ENCODE measurements at places on chromosomes 4 and X. TPM values are rescaled to one million over a fixed set of nuclear protein-coding genes. Genes with fewer than 3 reads are reported as not detected.

GRCh38 chrX:130497531-130497930 lies 95.7 kb downstream of the RBMX2 start:
- no peak for DNase-seq
- no peaks in the 10 kb centered on the region for H3K36me3 ChIP-seq
- H3K4me3 ChIP-seq, result no peak overlapping the region
- peak overlapping the region; percentile 55 for H3K27ac ChIP-seq
- H3K4me1 ChIP-seq, result no peaks in the 10 kb centered on the region
- no peaks in the 10 kb centered on the region for H3K27me3 ChIP-seq

GRCh38 chr4:124629681-124630080 lies 82.9 kb downstream of the ANKRD50 start:
- no peak for DNase-seq
- no peak overlapping the region for H3K27ac ChIP-seq
- H3K27me3 ChIP-seq, result no peaks in the 10 kb centered on the region
- no peaks in the 10 kb centered on the region for H3K36me3 ChIP-seq
- H3K4me3 ChIP-seq, result no peak overlapping the region

- no peak for DNase-seq
- H3K4me1 ChIP-seq, result no peaks in the 10 kb centered on the region
- H3K4me3 ChIP-seq, result no peak overlapping the region
- H3K27me3 ChIP-seq, result no peaks in the 10 kb centered on the region
These were observed 5.8 kb downstream of the ITM2A start for GRCh38 chrX:79361192-79361870.

GRCh38 chr4:97645071-97645821 lies 498.0 kb downstream of the STPG2 start:
- no peaks in the 10 kb centered on the region for H3K36me3 ChIP-seq
- H3K27ac ChIP-seq, result no peak overlapping the region
- H3K27me3 ChIP-seq, result no peaks in the 10 kb centered on the region
- no peak for DNase-seq
- H3K4me1 ChIP-seq, result no peaks in the 10 kb centered on the region

DNA sequence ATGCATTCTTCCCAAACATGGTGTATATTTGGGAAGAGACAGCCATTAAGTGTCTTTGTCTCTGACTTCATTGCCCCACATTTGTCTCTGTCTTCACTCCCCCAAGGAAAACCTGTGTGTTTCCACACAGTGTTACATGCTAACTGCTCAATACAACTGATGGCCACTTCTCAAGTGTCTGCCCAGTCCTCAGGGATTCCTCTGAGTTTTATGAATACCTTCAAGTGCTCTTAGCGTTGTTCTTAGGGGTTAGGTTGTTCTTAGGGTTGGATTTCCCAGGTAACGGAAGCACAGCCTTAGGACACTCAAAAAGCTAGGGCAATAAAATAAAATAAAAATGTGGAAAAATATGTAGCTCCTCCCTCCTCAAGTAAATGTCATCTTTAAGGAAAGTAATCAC lies 64.7 kb upstream of the PLAC8 start:
- no peak overlapping the region for H3K4me3 ChIP-seq
- no peak overlapping the region for H3K27ac ChIP-seq
- DNase-seq, result no peak
- H3K27me3 ChIP-seq, result no peaks in the 10 kb centered on the region
- H3K36me3 ChIP-seq, result no peaks in the 10 kb centered on the region

DNA sequence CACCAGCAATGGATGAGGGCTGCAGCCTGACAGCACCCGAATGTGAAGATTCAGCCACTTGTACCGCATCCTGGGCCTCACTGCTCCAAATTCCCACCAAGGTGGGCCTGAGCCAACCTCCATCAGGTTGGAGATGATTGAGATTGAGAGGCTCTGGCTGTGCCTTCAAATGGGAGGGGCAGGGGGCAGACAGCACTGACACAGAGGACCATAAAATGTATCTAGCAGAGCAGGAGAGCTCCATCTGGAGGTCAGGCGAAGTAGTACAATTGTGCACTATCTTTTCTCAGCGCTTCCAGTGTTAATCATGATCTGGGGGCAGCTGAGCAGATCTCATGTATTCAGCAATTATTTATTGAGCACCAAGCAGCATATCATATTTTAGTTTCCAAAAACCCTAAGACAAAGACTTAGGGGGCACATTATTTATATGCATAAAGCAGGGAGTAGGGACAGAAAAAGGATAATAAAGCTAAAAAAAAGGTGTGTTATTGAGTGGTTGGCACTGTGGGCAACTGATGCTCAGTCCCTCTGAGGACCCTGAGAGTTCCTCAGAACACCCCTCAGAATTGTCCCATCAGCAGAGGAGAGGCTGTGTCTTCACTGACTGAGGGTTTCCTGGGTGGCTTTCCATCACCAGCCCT lies 31.6 kb upstream of the C1QTNF7 start:
- DNase-seq, result no peak
- no peak overlapping the region for H3K4me3 ChIP-seq
- H3K27ac ChIP-seq, result no peak overlapping the region

- no peaks in the 10 kb centered on the region for H3K36me3 ChIP-seq
- no peak overlapping the region for H3K27ac ChIP-seq
- DNase-seq, result no peak
- H3K27me3 ChIP-seq, result no peaks in the 10 kb centered on the region
- no peak overlapping the region for H3K4me3 ChIP-seq
These were observed 186.4 kb downstream of the PPP4R3C start for GRCh38 chrX:27276751-27277150.

- peaks cover 8% of the 10 kb centered on the region for H3K4me1 ChIP-seq
- no peak overlapping the region for H3K27ac ChIP-seq
- no peaks in the 10 kb centered on the region for H3K36me3 ChIP-seq
- H3K27me3 ChIP-seq, result no peaks in the 10 kb centered on the region
These were observed 24.8 kb upstream of the GUCY1B1 start for GRCh38 chr4:155734065-155734464.

- no peak overlapping the region for H3K27ac ChIP-seq
- H3K36me3 ChIP-seq, result no peaks in the 10 kb centered on the region
- no peaks in the 10 kb centered on the region for H3K4me1 ChIP-seq
These were observed 28.7 kb downstream of the APLN start for GRCh38 chrX:129626026-129626425.

- H3K27me3 ChIP-seq, result no peaks in the 10 kb centered on the region
- DNase-seq, result no peak
- no peak overlapping the region for H3K27ac ChIP-seq
- H3K4me3 ChIP-seq, result peak overlapping the region; percentile 52
These were observed 1.1 kb upstream of the CCNQ start for GRCh38 chrX:153600032-153600373.

DNA sequence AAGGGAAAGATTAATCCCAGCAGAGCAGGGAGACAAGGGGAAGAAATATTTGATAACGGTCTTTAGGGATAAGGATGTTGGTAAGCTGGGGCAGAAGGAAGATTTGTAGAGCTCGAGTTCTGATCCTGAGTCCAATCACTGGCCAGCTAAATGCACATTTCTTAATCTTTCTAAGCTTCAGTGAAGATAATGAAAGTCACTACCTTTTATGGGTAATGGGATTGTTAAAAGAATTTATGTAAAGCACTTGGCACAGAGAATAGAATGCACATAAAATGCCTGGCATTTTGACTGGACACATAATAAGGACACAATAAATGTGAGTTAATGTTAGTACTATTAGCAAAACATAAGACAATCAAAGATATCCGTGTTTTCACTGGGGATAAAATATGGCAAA lies 43.3 kb downstream of the NCAPG start:
- DNase-seq, result no peak
- no peaks in the 10 kb centered on the region for H3K4me1 ChIP-seq
- no peak overlapping the region for H3K27ac ChIP-seq
- peaks cover 13% of the 10 kb centered on the region for H3K36me3 ChIP-seq

GRCh38 chr4:39255266-39255665 lies 72.9 kb downstream of the WDR19 start:
- no peak overlapping the region for H3K4me3 ChIP-seq
- H3K27me3 ChIP-seq, result no peaks in the 10 kb centered on the region
- no peaks in the 10 kb centered on the region for H3K36me3 ChIP-seq
- no peak overlapping the region for H3K27ac ChIP-seq
- no peaks in the 10 kb centered on the region for H3K4me1 ChIP-seq

- DNase-seq, result no peak
- no peaks in the 10 kb centered on the region for H3K27me3 ChIP-seq
- H3K4me1 ChIP-seq, result no peaks in the 10 kb centered on the region
- H3K27ac ChIP-seq, result no peak overlapping the region
These were observed 96.5 kb downstream of the SLC2A9 start for GRCh38 chr4:9924750-9925149.

GRCh38 chrX:53445977-53446376 lies 11.8 kb upstream of the HSD17B10 start:
- H3K27me3 ChIP-seq, result no peaks in the 10 kb centered on the region

GRCh38 chr4:79862821-79863220 lies 210.2 kb downstream of the ANTXR2 start:
- no peak for DNase-seq
- H3K4me1 ChIP-seq, result no peaks in the 10 kb centered on the region
- H3K36me3 ChIP-seq, result no peaks in the 10 kb centered on the region
- H3K27ac ChIP-seq, result no peak overlapping the region

GRCh38 chrX:154300816-154301215 lies 5.2 kb downstream of the TKTL1 start:
- H3K36me3 ChIP-seq, result no peaks in the 10 kb centered on the region
- no peaks in the 10 kb centered on the region for H3K27me3 ChIP-seq
- no peak overlapping the region for H3K4me3 ChIP-seq

DNA sequence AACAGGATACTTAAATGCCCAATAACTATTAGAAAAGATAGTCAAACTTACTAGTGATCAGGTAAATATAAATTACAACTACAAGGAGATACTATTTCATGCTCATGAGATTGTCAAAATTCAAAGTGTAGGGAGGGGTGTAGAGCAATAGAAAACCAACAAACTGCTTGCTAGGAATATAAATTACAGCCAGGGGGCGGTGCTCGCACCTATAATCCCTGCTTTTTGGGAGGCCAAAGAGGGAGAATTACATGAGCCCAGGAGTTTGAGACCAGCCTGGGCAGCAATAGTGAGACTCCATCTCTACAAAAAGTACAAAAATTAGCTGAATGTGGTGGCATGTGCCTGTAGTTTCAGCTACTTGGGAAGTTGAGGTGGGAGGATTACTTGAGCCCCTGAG lies 556.5 kb upstream of the NR3C2 start:
- H3K27ac ChIP-seq, result no peak overlapping the region
- H3K4me3 ChIP-seq, result no peak overlapping the region
- no peaks in the 10 kb centered on the region for H3K27me3 ChIP-seq
- no peaks in the 10 kb centered on the region for H3K36me3 ChIP-seq
- H3K4me1 ChIP-seq, result no peaks in the 10 kb centered on the region
- DNase-seq, result no peak

DNA sequence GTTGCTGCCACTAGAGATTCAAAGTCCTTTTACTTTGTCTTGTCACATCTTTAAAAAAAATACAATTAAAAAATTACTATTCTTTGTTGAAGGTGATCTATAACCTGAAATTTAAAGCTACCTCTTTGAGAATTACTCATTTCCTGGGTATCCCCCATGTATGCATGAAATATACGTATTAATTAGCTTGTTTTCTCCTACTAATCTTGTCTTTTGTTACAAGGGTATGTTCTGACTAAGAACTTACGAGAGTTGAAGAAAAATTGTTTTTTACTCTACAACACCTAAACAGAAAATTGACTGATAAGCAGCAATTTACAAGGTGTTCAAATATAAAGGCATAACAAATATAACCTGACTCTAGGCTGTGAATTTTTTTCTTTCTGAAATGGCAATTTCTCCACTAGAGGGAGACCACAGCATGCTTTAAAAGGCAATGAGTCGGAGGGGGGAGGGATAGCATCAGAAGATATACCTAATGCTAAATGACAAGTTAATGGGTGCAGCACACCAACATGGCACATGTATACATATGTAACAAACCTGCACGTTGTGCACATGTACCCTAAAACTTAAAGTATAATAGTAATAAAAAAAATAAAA lies 249.6 kb downstream of the OPHN1 start:
- DNase-seq, result no peak
- H3K27me3 ChIP-seq, result peaks cover under 1% of the 10 kb centered on the region
- no peak overlapping the region for H3K4me3 ChIP-seq
- no peaks in the 10 kb centered on the region for H3K4me1 ChIP-seq
- H3K27ac ChIP-seq, result no peak overlapping the region

- DNase-seq, result no peak
- H3K4me3 ChIP-seq, result no peak overlapping the region
- H3K36me3 ChIP-seq, result no peaks in the 10 kb centered on the region
- no peaks in the 10 kb centered on the region for H3K27me3 ChIP-seq
These were observed 36.4 kb downstream of the PCDH7 start for GRCh38 chr4:30756553-30756952.

GRCh38 chr4:144709159-144709558 lies 63.2 kb downstream of the HHIP start:
- H3K4me1 ChIP-seq, result peaks cover 8% of the 10 kb centered on the region
- no peak for DNase-seq
- no peaks in the 10 kb centered on the region for H3K27me3 ChIP-seq
- no peak overlapping the region for H3K27ac ChIP-seq

DNA sequence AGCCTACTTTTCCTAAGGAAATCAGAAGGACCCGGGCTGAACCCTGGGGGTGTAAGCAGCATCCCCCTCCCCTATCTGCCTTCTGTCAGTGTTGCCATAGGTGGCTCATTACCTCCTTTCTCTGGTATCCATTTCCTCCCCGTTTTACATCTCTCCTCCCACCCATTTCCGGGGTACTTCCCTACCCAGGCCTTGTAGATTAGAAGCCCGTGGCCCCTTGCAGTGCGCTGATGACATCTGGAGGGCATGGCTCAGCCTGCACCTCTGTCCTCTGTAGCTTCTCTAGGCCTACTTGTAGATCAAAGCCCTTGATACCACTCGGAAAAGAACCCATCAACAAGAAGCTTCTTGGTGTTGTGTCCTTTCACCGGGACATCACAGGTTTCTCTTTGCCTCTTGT lies 71.8 kb downstream of the NBDY start:
- H3K27ac ChIP-seq, result peak overlapping the region; percentile 93
- DNase-seq, result no peak
- no peaks in the 10 kb centered on the region for H3K4me1 ChIP-seq
- no peaks in the 10 kb centered on the region for H3K27me3 ChIP-seq
- no peaks in the 10 kb centered on the region for H3K36me3 ChIP-seq

DNA sequence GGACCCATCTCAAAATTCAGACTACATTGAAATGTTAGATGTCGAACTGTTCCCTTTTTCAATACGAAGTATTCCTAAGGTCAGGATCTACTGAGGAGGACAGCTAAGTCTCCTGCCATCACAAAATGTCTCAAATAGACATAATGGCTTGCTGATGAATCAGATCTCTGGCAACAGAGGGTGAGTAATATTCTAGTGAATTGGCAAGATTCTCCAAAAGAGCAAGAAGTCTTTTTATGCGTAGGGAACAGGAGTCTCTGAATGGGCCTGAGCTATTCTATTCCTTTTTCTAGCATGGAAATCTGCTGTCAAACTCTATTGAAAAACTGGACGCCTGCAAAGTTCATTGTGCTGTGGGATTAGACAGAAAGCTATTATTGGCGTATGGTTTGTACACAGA lies 145.4 kb downstream of the FNIP2 start:
- H3K4me1 ChIP-seq, result no peaks in the 10 kb centered on the region
- no peaks in the 10 kb centered on the region for H3K27me3 ChIP-seq
- no peaks in the 10 kb centered on the region for H3K36me3 ChIP-seq
- H3K27ac ChIP-seq, result no peak overlapping the region
- DNase-seq, result no peak
- H3K4me3 ChIP-seq, result no peak overlapping the region

The DMRTC1 gene
- total RNA-seq, result not detected

The DNAAF6 gene
- total RNA-seq, result not detected

The REELD1 gene
- total RNA-seq, result 2.4 TPM

The ZAR1 gene
- total RNA-seq, result not detected

The UGT2B7 gene
- total RNA-seq, result not detected

The ATP8A1 gene
- 59.4 TPM for total RNA-seq

The NWD2 gene
- total RNA-seq, result 0.30 TPM

The NAA11 gene
- total RNA-seq, result not detected

The MEPE gene
- not detected for total RNA-seq

The ERAS gene
- not detected for total RNA-seq

The GPRASP1 gene
- total RNA-seq, result 14.4 TPM

The EDA2R gene
- 3.5 TPM for total RNA-seq

The BMPR1B gene
- total RNA-seq, result 27.4 TPM
